ENCODE measurements at places on chromosomes 1 and 21. TPM values are rescaled to one million over a fixed set of nuclear protein-coding genes. Genes with fewer than 3 reads are reported as not detected.

C1orf185 gene
- polyA plus RNA-seq, result not detected

ZNF593OS gene
- polyA plus RNA-seq, result 0.61 TPM

HAO2 gene
- polyA plus RNA-seq, result not detected

TIE1 gene
- polyA plus RNA-seq, result 10.2 TPM

NUP210L gene
- polyA plus RNA-seq, result 0.02 TPM

FCGR3A gene
- polyA plus RNA-seq, result 32.5 TPM

TPTE gene
- not detected for polyA plus RNA-seq

PCP4L1 gene
- polyA plus RNA-seq, result not detected

FCRL2 gene
- polyA plus RNA-seq, result 0.25 TPM

DBT gene
- 4.4 TPM for polyA plus RNA-seq

KRTAP19-1 gene
- not detected for polyA plus RNA-seq

INSRR gene
- polyA plus RNA-seq, result 0.11 TPM

VSIG8 gene
- not detected for polyA plus RNA-seq

TARS2 gene
- polyA plus RNA-seq, result 8.9 TPM

VAMP4 gene
- polyA plus RNA-seq, result 3.6 TPM

RIMKLA gene
- polyA plus RNA-seq, result 0.11 TPM

ETNK2 gene
- polyA plus RNA-seq, result 11.1 TPM

GBP4 gene
- 20.8 TPM for polyA plus RNA-seq

TNFRSF14 gene
- polyA plus RNA-seq, result 21.8 TPM

COL18A1 gene
- 50.6 TPM for polyA plus RNA-seq

ACOT11 gene
- polyA plus RNA-seq, result 1.1 TPM

PRAMEF2 gene
- not detected for polyA plus RNA-seq

KCNE2 gene
- polyA plus RNA-seq, result 30.9 TPM

TMEM200B gene
- polyA plus RNA-seq, result 7.1 TPM

AGO4 gene
- polyA plus RNA-seq, result 8.5 TPM

PDZK1 gene
- polyA plus RNA-seq, result 1.4 TPM

KRTAP20-4 gene
- not detected for polyA plus RNA-seq

FCGR2B gene
- polyA plus RNA-seq, result 12.8 TPM

MASP2 gene
- 0.04 TPM for polyA plus RNA-seq

CFAP57 gene
- 0.11 TPM for polyA plus RNA-seq

ATAD3C gene
- 2.2 TPM for polyA plus RNA-seq

TIPRL gene
- polyA plus RNA-seq, result 9.1 TPM

CD244 gene
- polyA plus RNA-seq, result 0.02 TPM
